MV-4-11 (cell line): ENCODE measurements at places on chromosomes 3 and 15.
A peak's percentile ranks its signal among the peaks of the same experiment; 100 is the strongest.

- no peak for DNase-seq
Measured at GRCh38 chr3:126490619-126491018, 14.9 kb upstream of the ZXDC start.

GRCh38 chr15:65292938-65293518, 2.8 kb upstream of the RNU5A-1 start:
- peak; percentile 3 for DNase-seq

- no peak for DNase-seq
Measured at GRCh38 chr3:189288348-189289235, 116.8 kb downstream of the TPRG1 start.

GRCh38 chr3:122941228-122942206, 86.0 kb downstream of the SEMA5B start:
- peak; percentile 25 for DNase-seq

DNA sequence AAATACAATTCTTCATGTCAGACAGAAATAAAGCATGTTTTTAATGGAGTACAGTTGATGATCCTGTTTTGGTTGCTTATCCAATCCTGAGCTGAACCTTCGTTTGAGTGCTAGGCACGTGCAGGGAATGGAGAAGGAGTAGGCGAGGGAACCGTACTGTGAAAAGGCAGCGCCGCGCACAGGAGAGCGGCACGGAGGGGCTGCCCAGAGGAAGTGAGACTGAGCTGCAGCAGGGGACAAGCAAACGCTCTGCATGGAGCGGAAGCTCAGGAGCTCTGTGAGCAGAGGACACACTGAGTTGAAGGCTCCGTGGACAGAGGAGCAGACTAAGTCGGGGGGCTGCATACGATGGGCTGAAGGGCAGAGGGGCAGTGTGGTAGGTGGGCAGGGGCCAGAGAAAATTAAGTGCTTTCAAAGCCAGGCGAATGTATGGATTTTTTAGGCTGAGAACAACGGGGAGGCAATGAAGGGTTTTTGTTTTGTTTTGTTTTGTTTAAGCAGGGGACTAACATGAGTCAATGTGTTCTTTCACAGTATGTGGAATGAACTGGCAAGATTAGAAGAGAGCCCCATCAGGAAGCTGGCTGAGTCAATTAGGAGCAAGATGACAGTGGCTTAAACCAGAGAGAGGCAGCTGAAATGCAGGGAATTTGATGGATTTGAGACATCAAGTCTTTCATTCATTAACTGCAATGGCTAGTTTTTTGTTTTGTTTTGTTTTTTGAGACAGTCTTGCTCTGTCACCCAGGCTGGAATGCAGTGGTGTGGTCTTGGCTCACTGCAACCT, 23.8 kb upstream of the TM2D3 start:
- DNase-seq, result peak; percentile 43
